ENCODE measurements at places on chromosomes 12 and 14.

GRCh38 chr12:109744026-109744425 lies 30.4 kb downstream of the FAM222A start:
- DNase-seq = no peak

DNA sequence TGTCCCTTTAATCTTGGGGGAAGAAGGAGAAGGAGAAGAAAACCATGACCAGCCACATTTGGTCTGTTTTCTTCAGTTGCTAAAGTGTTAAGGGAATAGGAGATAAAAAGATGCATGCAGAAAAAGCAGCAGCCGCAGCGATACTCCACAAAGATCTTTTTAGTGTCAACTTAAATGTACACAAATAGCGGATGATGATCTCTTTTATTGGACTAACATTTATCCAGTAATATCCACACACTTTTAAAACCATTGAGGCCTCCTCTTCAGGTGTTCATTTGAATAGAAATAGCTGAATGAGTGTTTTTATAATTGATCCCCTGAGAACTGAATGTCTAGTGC lies 83.5 kb downstream of the PAPOLA start:
- no peak for DNase-seq

DNA sequence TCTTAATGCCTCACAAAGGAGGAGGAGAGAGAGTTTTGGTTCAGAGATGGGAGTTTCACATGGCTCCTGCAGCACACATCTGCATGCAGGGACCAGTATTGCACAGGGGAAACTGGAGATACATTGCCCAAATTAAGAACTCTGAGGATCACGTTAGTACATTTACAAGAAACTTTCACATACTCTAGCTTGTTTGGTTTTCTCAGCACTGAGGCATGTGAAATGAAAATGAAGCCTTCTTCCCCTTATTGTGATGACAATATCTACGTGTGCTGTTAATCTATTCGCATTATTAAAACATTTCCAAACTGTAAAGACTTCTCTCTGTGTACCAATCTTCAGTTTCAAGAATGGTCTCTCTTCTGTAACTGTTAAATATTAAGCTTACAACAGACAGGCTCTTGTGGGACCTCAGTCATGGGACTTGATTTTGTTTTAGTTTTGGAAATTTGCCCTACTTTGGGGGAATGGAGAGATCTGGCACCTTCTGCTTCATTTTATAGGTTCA lies 124.7 kb downstream of the DAAM1 start:
- no peak for DNase-seq

GRCh38 chr12:64085996-64086395 lies 136.1 kb downstream of the KICS2 start:
- DNase-seq = no peak

- DNase-seq = no peak
Observed at GRCh38 chr12:612293-612692, 51.0 kb downstream of the NINJ2 start.

DNA sequence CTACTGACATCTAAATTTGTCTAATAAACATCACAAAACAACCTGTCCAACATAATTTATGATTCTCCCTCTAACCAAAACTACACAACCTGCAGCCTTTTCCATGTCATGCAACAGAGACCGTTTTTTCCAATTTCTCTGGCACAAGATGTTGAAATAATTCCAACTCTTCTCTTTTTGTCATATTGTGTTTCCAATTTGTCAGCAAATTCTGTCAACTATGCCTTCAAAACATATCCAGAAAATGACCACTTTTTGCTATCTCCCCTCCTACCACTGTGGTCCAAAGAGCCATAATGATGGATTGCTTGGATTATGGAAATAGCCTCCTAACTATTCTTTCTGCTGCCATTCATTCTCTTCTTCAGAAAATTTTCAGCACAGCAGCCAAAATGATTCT lies 31.3 kb upstream of the SSTR1 start:
- DNase-seq = no peak

- no peak for DNase-seq
Observed at GRCh38 chr12:22172501-22172900, 126.5 kb downstream of the CMAS start.

- DNase-seq = no peak
Observed at GRCh38 chr14:75871181-75871880, 110.5 kb downstream of the TGFB3 start.

DNA sequence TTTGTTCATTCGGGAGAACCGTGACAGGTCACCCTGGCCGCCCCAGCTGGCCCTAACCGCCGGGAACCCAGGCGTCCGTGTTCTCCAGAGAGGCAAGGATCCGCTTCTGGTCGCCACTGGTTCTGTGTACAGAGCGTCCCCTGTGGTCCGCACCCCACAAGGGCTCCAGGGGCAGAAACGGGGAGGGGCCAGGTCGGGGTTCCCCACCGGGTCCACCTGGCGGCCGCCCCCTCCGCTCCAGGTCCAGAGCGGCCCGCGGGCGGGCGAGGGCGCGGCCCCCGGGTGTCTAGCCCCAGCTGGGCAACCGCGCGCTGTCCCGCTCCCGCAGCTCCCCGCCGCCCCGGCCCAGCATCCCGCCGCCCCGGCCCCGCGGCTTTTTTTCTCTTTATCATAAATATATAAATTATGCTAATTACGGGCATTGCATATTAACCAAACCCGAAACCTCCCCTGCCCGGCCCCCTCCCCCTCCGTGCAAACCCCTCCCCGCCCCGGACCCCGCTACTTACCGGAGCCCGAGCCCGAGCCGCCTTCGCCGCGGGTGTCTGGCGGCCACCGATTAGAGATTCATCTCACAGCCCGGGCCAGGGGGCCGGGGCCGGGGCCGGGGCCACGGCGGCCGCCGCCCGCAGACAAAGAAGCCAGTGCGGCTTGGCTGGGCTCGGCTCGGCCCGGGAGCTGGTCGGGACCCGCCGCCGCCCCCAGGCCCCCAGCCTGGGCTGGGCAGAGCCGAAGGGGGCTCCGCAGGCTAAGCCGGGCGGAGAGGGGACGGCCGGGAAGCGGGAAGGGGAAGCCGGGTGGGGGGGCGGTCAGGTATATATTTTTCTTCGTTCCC lies 512 bp downstream of the POU6F1 start:
- DNase-seq = no peak

GRCh38 chr14:71701990-71702389 lies 230.2 kb upstream of the RGS6 start:
- DNase-seq = peak; percentile 76

GRCh38 chr12:117158911-117159553 lies 31.2 kb downstream of the FBXO21 start:
- DNase-seq = no peak

DNA sequence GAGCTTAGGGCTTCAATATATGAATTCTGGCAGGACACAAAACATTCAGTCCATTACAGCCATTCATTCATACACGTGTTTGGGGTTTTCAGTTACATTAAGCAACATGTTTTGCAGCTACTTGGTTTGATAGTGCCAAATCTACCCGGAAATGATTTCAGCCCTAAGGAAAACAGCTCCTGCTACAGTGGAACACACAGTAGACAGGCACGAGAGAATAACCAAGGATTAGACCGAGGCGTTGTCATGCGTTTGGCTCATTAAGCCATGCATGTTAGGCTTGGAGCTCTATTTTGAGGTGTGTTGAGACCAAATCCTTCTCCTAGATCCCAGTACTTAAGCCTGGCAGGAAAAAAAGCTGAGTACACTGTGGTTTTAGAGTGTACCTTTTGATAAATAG lies 177.4 kb downstream of the PRKCH start:
- DNase-seq = no peak

DNA sequence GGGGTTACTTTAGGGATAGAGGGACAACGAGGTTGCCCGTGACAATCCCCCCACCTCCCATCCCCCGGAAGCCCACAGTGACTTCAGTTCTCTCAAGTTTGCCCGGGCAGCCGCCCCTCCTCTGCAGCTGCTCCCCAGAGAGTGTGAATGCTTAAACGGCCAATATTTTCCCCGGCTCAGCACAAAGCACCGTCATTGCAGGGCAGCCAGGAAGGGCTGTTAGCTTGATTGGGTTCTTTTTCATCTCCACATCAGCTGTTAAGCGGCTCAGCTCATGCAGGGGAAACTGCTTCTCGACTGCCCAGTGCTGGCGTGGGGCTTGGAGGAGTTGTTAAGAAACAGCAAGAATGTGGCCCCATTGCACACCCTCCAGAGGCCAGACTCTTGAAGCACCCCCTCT lies 120.5 kb upstream of the NCOR2 start:
- no peak for DNase-seq

GRCh38 chr12:67758119-67758518 lies 109.6 kb downstream of the DYRK2 start:
- DNase-seq = no peak

GRCh38 chr12:33427071-33427470 lies 12.5 kb downstream of the SYT10 start:
- DNase-seq = peak; percentile 45

- DNase-seq = peak; percentile 3
Observed at GRCh38 chr12:130137040-130138018, 24.9 kb upstream of the FZD10 start.

DNA sequence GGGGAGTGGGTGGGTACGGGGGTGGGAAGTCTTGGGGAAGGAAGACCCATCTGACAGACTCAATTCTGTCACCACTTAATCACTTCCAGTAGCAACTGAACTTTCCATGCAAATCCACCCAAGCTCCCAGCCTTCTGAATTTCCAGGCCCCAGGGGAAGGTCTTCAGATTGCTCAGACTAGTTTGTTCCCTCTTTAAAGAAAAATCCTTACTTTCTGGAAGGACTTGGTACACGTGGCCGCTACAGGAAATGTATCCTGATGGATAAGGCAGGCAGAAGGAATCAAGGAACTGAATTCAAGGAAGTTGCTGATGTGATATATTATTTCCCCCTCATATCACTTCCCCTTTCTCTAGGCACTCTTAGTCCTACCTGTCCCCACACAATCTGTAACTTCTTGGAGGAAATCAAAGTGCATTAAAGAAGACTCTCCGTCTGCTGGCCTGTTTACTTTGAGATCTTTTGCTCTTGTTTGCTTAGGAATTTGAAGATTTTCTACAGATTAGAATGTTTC lies 6.4 kb downstream of the NFKBIA start:
- DNase-seq = no peak

DNA sequence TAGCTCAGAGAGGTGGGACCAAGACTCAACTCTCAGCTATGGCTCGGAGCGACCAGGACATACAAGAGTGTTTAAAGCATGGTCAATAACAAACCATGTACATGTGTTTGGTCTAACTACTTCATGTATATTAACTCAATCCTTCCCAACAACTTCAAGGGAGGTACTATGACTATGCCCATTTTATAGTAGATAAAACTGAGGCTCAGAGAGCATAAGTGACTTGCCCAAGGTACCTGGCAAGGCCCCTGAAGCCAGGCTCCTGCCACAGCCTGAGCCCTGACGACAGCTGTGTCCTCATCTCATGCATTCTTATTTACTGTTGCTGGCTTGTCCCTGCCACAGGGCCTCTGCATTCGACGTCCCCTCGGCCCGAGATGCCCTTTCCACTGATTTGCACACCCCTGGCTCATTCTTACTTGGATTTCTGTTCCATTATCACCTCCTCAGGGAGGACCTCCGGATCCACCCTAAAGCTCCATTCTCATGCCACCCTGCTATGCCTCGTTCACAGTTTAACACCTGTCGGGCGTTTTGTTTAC lies 2.6 kb downstream of the TESC start:
- DNase-seq = no peak

GRCh38 chr12:52644078-52644415 lies 8.0 kb downstream of the KRT2 start:
- DNase-seq = no peak

DNA sequence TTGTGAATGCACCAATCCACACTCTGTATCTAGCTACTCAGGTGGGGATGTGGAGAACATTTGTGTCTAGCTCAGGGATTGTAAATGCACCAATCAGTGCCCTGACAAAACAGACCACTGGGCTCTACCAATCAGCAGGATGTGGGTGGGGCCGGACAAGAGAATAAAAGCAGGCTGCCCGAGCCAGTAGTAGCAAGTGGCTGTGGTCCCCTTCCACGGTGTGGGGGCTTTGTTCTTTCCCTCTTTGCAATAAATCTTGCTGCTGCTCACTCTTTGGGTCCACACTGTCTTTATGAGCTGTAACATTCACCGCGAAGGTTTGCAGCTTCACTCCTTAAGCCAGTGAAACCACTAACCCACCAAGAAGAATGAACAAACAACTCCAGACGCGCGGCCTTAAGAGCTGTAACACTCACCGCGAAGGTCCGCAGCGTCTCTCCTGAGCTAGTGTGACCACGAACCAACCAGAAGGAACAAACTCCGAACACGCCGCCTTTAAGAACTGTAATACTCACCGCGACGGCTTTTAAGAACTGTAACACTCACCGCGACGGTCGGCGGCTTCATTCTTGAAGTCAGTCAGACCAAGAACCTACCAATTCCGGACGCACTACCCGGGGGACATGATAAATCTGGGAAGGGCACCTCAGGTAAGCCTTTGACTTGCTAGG lies 4.6 kb upstream of the LDHB start:
- DNase-seq = no peak

DNA sequence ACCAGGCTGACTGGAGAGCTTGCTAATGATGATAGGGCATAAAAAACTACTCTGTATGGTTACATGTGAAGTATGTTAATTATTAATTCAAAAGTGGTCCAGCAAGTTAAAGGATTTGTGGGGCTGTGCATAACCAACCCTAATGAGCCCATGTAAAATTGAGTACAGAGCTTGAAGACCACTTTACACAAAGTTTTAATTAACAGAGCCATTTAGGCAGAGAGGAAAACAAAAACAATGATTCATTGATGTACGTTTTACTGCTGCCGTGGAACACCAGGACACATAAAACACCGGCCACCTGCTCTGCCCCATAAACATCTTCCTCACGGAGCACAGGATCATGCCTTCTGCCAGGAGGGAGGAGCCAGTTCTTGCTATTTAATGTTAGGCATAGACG lies 83.5 kb downstream of the RIMBP2 start:
- no peak for DNase-seq

- peak; percentile 80 for DNase-seq
Observed at GRCh38 chr12:47190271-47190750, 110.6 kb upstream of the AMIGO2 start.

DNA sequence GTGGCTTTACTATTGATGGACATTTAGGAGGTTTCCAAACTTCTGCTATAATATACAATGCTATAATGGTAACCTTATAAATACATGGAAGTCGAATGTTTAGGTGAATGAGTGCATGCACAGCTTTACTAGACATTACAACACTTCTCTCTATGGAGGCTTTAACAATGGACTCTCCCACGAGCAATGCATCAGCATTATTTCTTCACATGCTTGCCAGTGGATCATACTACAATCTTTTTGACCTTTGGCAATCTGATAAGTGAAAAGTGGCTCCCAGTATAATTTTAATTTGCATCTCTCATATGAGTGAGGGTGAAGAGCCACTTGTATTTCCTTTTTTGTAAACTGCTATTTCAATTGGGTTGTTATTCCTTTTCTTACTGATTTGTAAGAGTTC lies 18.2 kb downstream of the RDH12 start:
- DNase-seq = no peak

GRCh38 chr12:91493308-91493707 lies 310.7 kb upstream of the DCN start:
- DNase-seq = peak; percentile 2

Data from mammary epithelial cell (primary cell).